Activated naive CD4-positive, alpha-beta T cell treated with anti-CD3 and anti-CD28 coated beads, Interleukin-2, amount 50 U/mL, for 72 hours (primary cell): ENCODE measurements at places on chromosomes 2 and 18. TPM values are rescaled to one million over a fixed set of nuclear protein-coding genes. Genes with fewer than 3 reads are reported as not detected.

Gene TSPYL6
- total RNA-seq: not detected

Gene UGT1A10
- not detected for total RNA-seq

Gene ICOS
- 54.4 TPM for total RNA-seq

Gene GALNT13
- not detected for total RNA-seq

Gene RAB12
- 18.6 TPM for total RNA-seq

Gene SLC38A11
- total RNA-seq: not detected

Gene UGT1A8
- not detected for total RNA-seq

Gene ANKRD53
- total RNA-seq: not detected

Gene MDH1B
- 1.4 TPM for total RNA-seq

Gene HEATR5B
- 17.1 TPM for total RNA-seq

Gene CCBE1
- 0.08 TPM for total RNA-seq

Gene GPR45
- total RNA-seq: not detected

Gene DAPL1
- not detected for total RNA-seq

DNA sequence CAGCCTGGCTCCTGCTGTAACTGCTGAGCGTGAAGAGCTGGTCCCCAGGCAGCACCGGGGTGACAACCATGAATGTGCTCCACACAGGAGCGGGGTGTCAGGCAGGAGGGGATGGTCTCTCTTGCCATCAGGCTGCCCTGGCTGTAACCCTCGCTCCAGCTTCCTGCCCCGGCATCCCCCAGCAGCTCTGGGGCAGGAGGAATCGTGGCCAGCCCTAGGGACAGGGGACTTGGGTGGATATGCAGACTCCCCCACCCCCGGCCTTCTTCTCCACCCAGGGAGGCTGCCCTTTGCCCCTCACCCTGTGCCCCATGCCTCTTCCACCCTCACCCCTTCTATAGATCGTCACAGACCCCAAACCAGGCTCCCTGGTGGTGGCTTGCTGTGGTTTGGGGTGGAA is 69.4 kb upstream of the SMAD7 start:
- no peak for DNase-seq

DNA sequence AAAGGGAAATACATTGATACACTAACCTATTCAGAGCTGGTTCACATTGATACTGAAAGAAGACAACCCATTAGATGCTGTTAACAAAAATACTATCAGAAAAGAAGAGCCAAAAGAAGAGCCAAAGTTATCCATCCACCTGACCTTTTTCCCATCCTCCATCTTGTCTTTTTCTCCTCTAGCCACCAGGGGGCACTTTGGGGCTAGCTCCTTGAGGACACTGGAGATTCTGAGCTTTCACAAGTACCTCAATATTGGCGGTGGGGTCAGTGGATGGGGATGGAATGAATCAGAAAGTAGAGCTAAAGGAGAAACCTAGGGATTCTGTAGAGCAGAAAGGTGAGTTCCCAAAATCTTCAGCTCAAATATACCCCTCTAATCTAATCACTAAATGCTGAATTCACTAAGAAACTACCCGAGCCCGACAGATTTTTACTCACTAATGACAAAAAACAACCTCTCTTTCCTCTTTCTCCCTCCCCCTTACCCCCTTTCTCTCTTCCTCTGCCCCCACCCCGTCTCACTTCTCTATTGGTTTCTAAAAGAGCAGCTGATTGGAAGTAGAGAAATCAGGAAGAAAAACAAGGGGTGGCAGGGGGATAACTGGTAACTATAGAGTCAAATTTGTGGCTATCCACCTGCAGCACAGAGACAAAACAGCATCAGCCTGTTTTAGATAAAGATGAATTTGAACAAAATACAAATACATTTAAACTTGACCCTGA is 203.3 kb downstream of the TCF4 start:
- DNase-seq: peak; percentile 33

- DNase-seq: no peak
Measured at GRCh38 chr2:102677244-102678215, 58.2 kb downstream of the SLC9A2 start.

DNA sequence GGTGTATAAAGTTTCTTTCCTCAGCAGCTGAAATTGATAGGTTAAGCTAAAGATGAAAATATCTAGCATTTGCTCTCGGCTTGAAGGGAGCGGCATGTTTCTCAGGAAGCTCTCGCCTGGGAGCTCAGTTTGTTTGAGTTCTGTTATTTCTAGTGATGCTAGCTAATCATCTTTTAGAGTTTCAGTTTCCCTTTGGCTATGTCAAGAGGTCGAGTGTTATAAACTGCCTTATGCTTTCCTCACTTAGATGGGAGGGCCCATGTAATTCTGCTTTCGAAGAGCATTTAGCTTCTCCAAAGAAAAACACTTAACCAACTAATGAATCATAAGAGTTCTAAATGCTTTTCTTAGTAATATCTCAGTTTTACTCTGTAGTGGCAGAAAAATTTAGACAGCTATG is 33.6 kb downstream of the PLCL1 start:
- no peak for DNase-seq

GRCh38 chr2:63845866-63846265 is 4.2 kb downstream of the UGP2 start:
- no peak for DNase-seq

- no peak for DNase-seq
Measured at GRCh38 chr18:60508108-60508507, 135.5 kb upstream of the MC4R start.

DNA sequence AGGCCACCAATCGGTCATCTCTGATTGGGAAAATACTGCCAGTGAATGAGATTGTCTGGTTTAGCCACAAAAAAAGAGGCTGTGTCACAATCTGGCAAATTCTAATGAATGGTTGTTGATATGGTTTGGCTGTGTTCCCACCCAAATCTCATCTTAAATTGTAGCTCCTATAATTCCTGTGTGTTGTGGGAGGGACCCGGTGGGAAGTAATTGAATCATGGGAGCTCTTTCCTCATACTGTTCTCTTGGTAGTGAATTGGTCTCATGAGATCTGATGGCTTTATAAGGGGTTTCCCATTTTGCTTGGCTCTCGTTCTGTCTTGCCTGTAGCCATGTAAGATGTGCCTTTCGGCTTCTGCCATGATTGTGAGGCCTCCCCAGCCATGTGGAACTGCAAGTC is 838.3 kb downstream of the SLC4A3 start:
- no peak for DNase-seq

DNA sequence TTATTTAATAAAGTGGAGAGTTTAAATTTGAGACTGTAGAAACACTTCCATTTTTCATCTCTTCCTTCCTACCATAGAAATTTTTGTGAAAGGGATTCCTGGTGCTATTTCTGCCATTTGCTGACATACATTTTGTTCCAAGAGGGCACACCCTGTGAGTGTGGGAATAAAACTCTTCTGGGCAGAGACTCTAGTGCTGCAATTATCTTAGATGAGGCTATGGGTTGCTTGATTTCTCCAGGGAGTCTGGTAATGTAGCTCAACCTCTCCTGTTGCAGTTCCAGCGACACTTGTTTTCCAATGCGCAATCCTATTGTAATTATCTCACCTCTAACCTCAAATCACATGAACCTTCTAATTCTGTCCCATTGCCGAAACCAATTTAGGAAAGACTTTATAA is 60.1 kb upstream of the ZSWIM2 start:
- DNase-seq: no peak

DNA sequence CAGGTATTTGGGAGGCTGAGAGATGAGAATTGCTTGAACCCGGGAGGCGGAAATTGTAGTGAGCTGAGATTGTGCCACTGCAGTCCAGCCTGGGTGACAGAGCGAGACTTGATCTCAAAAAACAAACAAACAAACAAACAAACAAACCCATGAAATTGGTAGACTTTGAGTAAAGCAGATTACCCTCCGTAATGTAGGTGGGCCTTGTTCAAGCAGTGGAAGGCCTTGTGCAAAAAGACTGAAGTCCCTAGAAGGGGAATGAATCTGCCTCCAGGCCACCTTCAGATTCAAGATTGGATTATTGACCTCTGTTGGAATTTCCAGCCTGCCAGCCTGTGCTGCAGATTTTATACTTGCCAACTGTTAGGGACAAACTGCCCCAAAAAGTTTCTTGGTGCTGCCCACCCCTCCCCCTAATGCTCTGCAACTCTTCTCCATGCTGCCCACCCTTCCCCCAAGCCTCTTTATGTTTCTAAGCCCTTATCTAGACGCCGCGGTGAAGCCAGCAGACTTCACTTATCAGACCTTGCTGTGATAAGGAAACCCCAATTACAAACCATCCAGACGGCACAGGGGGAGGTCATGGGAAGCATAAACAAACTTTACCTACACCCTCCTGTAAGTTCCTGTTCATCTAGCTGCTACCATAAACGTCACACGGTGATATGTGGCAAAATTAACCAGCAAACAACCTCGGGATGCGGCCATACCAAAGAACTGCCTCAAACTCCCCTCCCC is 17.0 kb downstream of the CYP27A1 start:
- no peak for DNase-seq

- DNase-seq: no peak
Measured at GRCh38 chr18:57727952-57728807, 74.9 kb downstream of the ATP8B1 start.

- no peak for DNase-seq
Measured at GRCh38 chr2:225894236-225894980, 494.9 kb downstream of the NYAP2 start.

GRCh38 chr2:136217996-136218395 is 100.0 kb upstream of the CXCR4 start:
- no peak for DNase-seq

GRCh38 chr2:186304064-186304463 is 182.0 kb upstream of the ZC3H15 start:
- no peak for DNase-seq

GRCh38 chr2:224689539-224689938 is 26.6 kb downstream of the CCDC195 start:
- no peak for DNase-seq

- no peak for DNase-seq
Measured at GRCh38 chr2:143230506-143231253, 101.5 kb downstream of the ARHGAP15 start.

DNA sequence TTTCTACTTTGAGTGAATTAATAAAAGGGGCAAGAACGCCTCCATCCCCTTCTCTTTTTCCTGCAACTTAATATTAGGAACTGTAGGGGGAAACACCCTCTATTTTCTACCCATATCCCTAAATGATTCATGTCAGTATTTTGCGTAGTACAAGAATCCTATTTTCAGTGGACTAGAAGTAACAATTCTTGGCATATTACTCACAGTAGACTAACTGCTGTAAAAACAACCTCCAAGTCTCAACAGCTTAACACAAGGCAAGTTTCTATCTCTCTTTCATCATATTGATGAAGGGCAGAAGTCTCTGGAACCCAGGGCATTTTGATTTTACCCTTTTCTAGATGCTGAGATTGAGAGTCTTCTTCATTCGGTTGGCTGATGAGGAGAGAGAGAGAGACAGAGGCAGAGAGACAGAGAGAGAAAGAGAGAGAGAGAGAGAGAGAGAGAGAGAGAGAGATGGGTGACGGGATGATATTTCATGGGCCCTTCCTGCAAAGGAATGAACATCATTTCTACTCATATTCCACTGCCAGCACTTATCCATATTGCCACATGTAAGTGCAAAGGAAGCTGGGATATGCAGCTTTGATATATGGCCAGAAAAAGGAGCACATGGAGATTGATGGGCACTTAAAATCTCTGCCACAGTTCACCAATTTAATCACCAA is 481.6 kb downstream of the LPIN1 start:
- no peak for DNase-seq

- DNase-seq: no peak
Measured at GRCh38 chr2:132671151-132671835, 1.3 kb upstream of the LYPD1 start.

GRCh38 chr2:172931918-172932520 is 143.6 kb upstream of the MAP3K20 start:
- DNase-seq: no peak

GRCh38 chr2:198004921-198005829 is 200.8 kb downstream of the PLCL1 start:
- no peak for DNase-seq

GRCh38 chr18:24011123-24011917 is 3.2 kb upstream of the TTC39C start:
- DNase-seq: no peak

DNA sequence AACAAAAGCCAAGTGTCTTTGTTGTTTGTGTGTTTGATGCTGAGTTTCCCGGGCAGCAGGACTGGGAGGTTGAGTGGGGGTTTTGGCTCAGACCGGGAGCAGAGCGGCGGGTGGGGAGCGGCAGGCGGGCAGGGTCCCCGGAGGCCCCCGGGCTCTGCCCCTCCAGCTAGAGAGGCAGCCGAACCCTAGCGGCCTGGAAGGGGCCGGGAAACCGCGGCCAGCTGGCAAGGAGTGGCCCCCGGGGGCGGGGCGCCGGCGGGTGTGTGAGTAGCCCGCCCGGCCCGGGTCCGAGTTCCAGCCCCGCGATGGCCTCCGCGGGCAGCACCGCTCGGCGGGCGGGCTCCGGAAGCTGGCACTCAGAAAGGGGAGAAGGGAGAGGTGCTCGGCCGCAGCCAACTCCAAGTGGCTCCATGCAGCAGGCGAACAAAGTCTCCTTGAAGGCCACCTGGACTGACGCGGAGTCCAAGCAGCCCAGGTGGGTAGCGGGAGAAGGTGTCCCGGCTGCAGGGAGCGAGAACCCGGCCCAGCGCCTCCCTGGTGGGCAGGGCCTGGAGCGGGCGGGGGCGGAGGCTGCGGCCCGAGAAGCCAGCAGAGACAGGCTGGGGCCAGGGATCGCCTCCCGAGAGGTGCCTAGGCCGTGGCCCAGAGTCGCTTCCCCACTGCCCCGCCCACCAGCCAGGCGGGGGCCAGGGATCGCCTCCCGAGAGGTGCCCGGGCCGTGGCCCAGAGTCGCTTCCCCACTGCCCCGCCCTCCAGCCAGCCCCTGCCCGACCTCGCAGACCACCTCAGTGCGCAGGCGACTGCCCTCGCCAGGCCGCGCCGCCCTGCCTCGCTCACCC is at the start of gene ANKRD53:
Gene ANKRD53 (plus strand): TSS at position 290 of the 839 bp plus-strand sequence. CDS start 16 bp downstream, at position 306.
- peak; percentile 34 for DNase-seq

- DNase-seq: no peak
Measured at GRCh38 chr2:190418727-190419126, 10.6 kb downstream of the MFSD6 start.

DNA sequence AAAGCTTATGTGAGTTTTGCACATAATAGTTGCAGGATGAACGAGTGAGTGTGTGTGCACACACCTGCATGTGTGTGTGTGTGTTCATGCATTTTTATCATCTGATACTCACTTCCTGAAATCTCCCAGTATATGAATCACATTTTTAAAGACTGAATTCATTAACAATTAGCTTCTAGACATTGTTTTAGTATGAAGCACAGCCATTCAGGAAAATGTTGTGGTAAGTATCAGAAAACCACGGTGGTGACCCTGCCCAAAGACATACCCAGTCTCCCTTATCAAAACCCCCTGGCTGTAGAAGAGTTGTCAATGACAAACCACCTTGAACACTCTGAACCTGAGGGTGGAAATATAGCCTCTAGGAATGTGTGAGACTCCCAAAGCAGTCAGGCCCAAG is 220.8 kb downstream of the ALK start:
- no peak for DNase-seq

- DNase-seq: no peak
Measured at GRCh38 chr18:62788876-62789275, 73.5 kb downstream of the PHLPP1 start.

DNA sequence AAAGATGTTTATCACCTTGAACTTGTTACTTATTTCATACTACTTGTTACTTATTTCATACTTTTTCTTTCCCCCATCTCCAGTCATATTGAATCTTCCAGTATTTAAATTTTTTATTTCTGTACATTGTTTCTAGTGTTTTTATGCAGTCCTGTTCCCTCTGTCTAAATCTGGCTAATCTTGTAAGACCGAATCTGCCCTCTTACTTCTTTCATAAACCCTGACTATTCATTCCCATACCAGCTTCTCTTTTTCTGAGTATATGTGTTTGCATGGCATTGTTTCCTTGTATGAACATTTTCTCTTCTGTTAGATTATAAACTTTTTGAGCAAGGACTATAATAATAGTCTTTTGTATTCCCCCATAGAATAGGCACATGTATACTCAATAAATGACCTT is 131.7 kb downstream of the TAF4B start:
- no peak for DNase-seq
